ENCODE measurements at places on chromosomes 3 and 15. TPM values are rescaled to one million over a fixed set of nuclear protein-coding genes. Genes with fewer than 3 reads are reported as not detected.
A peak's percentile ranks its signal among the peaks of the same experiment; 100 is the strongest.

DNA sequence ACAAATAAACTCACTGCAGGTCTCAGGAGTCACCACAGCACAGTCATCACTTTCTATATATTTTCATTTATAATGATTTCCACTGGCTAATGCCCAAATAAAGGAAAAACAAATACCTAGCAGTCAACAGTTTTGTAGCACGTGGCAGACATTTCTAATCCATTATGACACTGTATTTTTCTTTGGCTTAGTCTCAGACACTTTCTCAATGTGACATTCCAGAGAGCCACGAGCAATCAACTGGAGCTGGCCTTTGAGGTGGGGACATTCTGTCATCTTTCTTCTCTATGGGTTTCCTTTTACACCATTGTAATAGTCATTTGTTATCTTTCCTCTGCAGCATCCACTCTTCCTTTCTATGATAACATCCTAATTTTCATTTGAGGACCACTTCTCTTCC, 119.7 kb downstream of the WNT5A start:
- H3K36me3 ChIP-seq: no peaks in the 10 kb centered on the region
- no peaks in the 10 kb centered on the region for H3K4me1 ChIP-seq
- no peaks in the 10 kb centered on the region for H3K27me3 ChIP-seq
- H3K27ac ChIP-seq: no peak overlapping the region

GRCh38 chr3:164515256-164515655, 563.0 kb downstream of the SI start:
- DNase-seq: no peak
- no peak overlapping the region for H3K27ac ChIP-seq
- no peaks in the 10 kb centered on the region for H3K36me3 ChIP-seq
- H3K4me1 ChIP-seq: no peaks in the 10 kb centered on the region
- H3K4me3 ChIP-seq: no peak overlapping the region

GRCh38 chr3:106255870-106256248, 387.0 kb upstream of the CBLB start:
- no peak overlapping the region for H3K4me3 ChIP-seq
- H3K36me3 ChIP-seq: no peaks in the 10 kb centered on the region
- H3K27me3 ChIP-seq: no peaks in the 10 kb centered on the region
- H3K27ac ChIP-seq: no peak overlapping the region
- no peak for DNase-seq

DNA sequence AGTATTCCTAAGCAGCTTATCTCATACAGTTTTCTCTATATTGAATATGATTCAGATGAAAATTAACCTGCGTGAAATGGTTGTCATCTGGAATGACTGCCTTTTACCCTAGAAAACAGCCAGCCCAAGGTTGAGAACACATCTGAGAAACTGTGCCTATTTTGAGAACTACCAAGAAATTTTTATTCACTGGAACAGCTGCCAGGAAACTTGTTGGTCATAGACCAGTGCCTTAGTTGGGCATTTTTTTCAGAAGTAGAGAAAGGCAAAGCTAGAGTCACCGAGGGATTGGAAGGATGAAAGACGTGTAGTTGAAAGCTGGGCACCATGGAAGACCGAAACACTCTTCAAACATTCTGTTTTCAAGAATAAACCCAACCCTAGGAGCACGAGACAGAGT, 277.1 kb downstream of the LPP start:
- H3K27ac ChIP-seq: no peak overlapping the region
- no peaks in the 10 kb centered on the region for H3K27me3 ChIP-seq
- peaks cover 29% of the 10 kb centered on the region for H3K4me1 ChIP-seq

- peaks cover 9% of the 10 kb centered on the region for H3K4me1 ChIP-seq
- no peaks in the 10 kb centered on the region for H3K27me3 ChIP-seq
- DNase-seq: no peak
- no peak overlapping the region for H3K4me3 ChIP-seq
- H3K27ac ChIP-seq: no peak overlapping the region
- no peaks in the 10 kb centered on the region for H3K36me3 ChIP-seq
Measured at GRCh38 chr3:114841515-114841914, 305.6 kb downstream of the ZBTB20 start.

DNA sequence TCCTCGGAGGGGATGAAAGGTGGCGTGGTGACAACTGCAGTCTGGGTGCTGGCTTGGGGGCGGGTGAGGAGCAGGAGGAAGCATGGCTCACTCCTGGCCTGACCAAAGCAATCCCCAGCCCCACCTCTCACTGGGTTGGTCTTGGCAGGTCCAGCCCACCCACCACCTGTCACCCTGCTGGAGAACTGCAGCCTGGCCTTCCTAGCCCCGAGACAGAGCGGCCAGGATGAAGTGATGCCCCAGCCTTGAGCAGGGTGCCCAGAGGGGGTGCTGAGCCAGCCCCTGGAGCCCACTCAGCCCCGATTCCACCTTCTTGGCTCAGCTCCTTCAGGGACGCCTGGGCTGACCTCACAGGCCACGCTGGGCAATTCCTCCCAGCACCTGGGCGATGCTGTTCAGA, 89.9 kb downstream of the IQSEC1 start:
- no peaks in the 10 kb centered on the region for H3K27me3 ChIP-seq
- peaks cover 71% of the 10 kb centered on the region for H3K4me1 ChIP-seq
- no peak overlapping the region for H3K4me3 ChIP-seq

- no peak for DNase-seq
- H3K4me1 ChIP-seq: no peaks in the 10 kb centered on the region
- H3K27me3 ChIP-seq: peaks cover 13% of the 10 kb centered on the region
- H3K4me3 ChIP-seq: no peak overlapping the region
- no peak overlapping the region for H3K27ac ChIP-seq
Measured at GRCh38 chr3:65347166-65347565, 659.4 kb upstream of the ADAMTS9 start.

DNA sequence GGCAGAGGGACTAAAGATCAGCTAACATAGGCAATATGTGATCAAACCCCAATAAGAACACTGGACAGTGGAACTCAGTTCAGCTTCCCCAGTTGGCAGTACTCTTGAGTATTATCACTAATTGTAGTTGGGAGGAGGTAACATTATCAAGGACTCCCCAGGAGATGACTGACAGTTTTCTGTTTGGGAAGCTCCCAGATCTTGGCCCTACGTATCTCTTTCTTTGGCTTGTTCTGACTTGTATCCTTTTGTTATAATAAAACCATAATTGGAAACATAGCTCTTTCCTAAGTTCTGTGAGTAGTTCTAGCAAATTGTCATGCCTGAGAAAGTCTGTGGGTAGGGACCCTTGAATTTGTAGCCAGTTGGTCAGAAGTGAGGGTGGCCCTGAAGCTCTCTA, 316.4 kb downstream of the ZNF621 start:
- no peaks in the 10 kb centered on the region for H3K36me3 ChIP-seq
- H3K27me3 ChIP-seq: no peaks in the 10 kb centered on the region
- DNase-seq: no peak
- no peaks in the 10 kb centered on the region for H3K4me1 ChIP-seq
- no peak overlapping the region for H3K4me3 ChIP-seq

- no peak overlapping the region for H3K27ac ChIP-seq
- no peak overlapping the region for H3K4me3 ChIP-seq
- no peaks in the 10 kb centered on the region for H3K36me3 ChIP-seq
- no peaks in the 10 kb centered on the region for H3K4me1 ChIP-seq
Measured at GRCh38 chr15:61755467-61755866, 304.8 kb downstream of the VPS13C start.

DNA sequence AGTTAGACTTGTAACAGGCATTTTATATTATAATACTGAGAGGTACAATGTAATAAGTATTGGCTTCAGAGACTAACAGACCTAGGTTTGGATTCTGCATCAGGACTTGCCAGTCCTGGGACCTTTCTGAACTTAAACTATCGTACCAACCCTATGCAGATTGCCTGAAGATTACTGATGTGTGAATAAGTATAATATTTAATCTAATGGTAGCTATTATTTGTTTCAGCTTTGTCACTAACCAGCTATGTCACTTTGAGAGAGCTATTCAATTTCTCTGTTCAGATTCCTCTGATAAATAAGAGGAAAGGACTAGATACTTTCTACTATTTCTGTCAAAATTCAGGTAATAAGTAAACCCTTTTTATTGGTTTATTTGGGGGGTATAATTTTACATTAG, 184.4 kb upstream of the NECTIN3 start:
- no peak overlapping the region for H3K4me3 ChIP-seq
- DNase-seq: no peak
- no peaks in the 10 kb centered on the region for H3K36me3 ChIP-seq
- H3K27ac ChIP-seq: no peak overlapping the region
- H3K4me1 ChIP-seq: no peaks in the 10 kb centered on the region
- H3K27me3 ChIP-seq: no peaks in the 10 kb centered on the region

DNA sequence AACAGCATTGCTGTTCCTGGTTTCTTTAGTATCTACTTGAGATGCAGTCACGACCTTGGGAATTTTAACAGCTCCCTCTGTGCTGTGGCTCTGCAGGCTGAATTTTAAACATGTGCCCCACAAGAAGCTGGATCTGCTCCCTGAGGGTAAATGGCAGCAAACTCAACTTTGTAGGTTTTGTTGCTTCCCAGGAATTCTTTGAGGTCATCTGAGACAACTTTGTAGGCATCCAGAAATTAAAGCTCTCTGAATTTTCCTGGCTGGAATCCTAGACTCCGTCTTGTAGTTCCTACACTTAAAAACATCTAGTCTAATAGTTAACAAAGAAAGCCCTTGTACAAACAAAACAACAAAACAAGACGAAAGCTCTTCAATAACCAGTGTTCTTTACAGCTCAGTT, 366.3 kb downstream of the FEZF2 start:
- DNase-seq: no peak
- H3K27me3 ChIP-seq: peaks cover 3% of the 10 kb centered on the region
- H3K4me1 ChIP-seq: no peaks in the 10 kb centered on the region
- H3K27ac ChIP-seq: no peak overlapping the region

GRCh38 chr15:40439461-40439959, 1.2 kb upstream of the BAHD1 start:
- peak overlapping the region; percentile 80 for H3K4me3 ChIP-seq
- peaks cover 65% of the 10 kb centered on the region for H3K4me1 ChIP-seq
- no peak for DNase-seq
- H3K27ac ChIP-seq: peak overlapping the region; percentile 19

DNA sequence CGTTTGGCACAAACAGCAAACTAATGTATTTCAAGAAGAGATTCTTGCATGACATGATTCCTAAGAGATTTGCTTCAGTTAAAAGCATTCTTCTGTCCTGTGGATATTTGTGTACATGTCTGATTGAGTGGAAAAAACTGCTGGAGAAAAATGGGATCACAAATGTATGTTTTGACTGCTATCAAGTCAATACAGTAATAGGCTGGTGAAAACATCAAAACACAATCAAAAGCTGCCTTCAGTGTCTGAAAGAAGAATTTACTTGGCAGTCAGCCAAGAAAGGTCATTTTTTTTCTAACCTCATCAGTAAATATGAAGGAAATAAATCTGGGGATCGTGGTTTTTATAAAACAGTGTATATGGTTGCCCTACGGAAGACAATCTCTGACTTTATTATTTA, 1214.8 kb downstream of the NSUN3 start:
- H3K4me1 ChIP-seq: no peaks in the 10 kb centered on the region
- H3K27ac ChIP-seq: no peak overlapping the region
- no peaks in the 10 kb centered on the region for H3K36me3 ChIP-seq

DNA sequence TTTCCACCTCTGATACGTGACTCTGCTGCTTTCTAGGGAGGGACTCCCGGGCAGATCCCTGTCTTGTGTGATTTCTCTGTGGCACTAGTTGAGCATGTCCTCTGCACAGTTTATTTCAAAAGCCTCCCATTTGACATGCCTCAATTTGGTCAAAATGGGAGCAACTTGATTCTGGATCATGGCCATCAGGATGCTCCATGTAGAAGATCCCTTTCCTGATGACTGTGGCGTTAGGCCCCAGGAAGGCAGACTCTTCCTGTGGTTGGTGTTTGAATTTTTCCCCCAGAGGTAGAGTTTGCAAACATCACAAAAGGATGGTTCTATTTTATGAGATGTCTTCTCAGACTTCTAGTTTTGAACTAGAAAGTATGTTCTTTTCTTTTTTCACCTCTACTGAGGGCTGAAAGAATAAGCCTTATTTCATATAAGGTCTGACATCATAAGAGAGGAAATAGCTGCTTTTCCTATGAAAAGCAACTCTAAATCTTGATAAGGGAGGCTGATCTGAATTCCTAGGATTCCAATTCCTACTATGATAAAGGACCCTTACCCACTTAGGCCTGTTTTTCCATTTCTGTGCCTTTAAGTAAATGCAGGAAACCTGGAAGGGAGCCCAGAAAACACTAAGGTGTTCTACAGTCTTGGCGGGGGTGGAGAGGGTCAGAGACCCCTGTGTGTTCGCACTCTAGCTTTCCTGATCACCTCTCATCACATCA, 243.8 kb upstream of the CHRM5 start:
- H3K36me3 ChIP-seq: no peaks in the 10 kb centered on the region
- no peaks in the 10 kb centered on the region for H3K4me1 ChIP-seq
- H3K27me3 ChIP-seq: no peaks in the 10 kb centered on the region
- H3K4me3 ChIP-seq: no peak overlapping the region

DNA sequence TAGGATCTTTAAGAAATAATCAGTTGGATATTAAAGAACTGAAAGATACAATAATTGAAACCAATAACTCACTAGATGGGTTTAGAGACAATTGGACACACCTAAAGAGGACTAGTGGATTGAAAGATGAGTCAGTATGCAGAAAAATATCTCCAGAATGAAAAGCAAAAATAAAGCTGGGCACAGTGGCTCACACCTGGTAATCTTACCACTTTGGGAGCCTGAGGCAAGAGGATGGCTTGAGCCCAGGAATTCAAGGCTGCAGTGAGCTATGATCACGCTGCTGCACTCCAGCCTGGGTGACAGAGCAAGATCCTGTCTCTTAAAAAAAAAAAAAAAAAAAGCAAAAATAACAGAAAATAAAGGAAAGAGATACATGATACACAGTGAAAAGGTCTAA, 37.4 kb upstream of the CCDC174 start:
- H3K27ac ChIP-seq: no peak overlapping the region
- H3K4me1 ChIP-seq: no peaks in the 10 kb centered on the region
- no peaks in the 10 kb centered on the region for H3K36me3 ChIP-seq
- DNase-seq: peak; percentile 13
- H3K4me3 ChIP-seq: no peak overlapping the region

- H3K4me3 ChIP-seq: no peak overlapping the region
- no peaks in the 10 kb centered on the region for H3K4me1 ChIP-seq
- H3K27me3 ChIP-seq: peaks cover 3% of the 10 kb centered on the region
- DNase-seq: no peak
- no peaks in the 10 kb centered on the region for H3K36me3 ChIP-seq
Measured at GRCh38 chr3:40566694-40567093, 41.9 kb downstream of the ZNF621 start.

SLC28A2 gene
- total RNA-seq: not detected

RAMAC gene
- total RNA-seq: 17.5 TPM

TMIE gene
- 2.1 TPM for total RNA-seq

ARL6IP5 gene
- 111 TPM for total RNA-seq

TRPM1 gene
- total RNA-seq: not detected

GOLGA8R gene
- total RNA-seq: 6.9 TPM

SOX14 gene
- not detected for total RNA-seq

RFC4 gene
- 19.3 TPM for total RNA-seq

WDR72 gene
- total RNA-seq: not detected

LRRIQ4 gene
- not detected for total RNA-seq

SHC4 gene
- total RNA-seq: not detected

EPHB1 gene
- not detected for total RNA-seq

SLC9C1 gene
- not detected for total RNA-seq

INSYN1 gene
- not detected for total RNA-seq

GPX1 gene
- total RNA-seq: 73.6 TPM

ZPLD1 gene
- not detected for total RNA-seq

PDCD7 gene
- total RNA-seq: 37.0 TPM

SAMMSON gene
- not detected for total RNA-seq

HOMER2 gene
- total RNA-seq: 6.2 TPM

UBA7 gene
- total RNA-seq: 326 TPM

All from naive thymus-derived CD8-positive, alpha-beta T cell (primary cell).